ENCODE measurements at places on chromosomes 5 and 9.

GRCh38 chr5:56669534-56670483 is 145.5 kb upstream of the MAP3K1 start:
- no peak for DNase-seq

- DNase-seq = no peak
Measured at GRCh38 chr9:12753931-12754330, 20.9 kb upstream of the LURAP1L start.

DNA sequence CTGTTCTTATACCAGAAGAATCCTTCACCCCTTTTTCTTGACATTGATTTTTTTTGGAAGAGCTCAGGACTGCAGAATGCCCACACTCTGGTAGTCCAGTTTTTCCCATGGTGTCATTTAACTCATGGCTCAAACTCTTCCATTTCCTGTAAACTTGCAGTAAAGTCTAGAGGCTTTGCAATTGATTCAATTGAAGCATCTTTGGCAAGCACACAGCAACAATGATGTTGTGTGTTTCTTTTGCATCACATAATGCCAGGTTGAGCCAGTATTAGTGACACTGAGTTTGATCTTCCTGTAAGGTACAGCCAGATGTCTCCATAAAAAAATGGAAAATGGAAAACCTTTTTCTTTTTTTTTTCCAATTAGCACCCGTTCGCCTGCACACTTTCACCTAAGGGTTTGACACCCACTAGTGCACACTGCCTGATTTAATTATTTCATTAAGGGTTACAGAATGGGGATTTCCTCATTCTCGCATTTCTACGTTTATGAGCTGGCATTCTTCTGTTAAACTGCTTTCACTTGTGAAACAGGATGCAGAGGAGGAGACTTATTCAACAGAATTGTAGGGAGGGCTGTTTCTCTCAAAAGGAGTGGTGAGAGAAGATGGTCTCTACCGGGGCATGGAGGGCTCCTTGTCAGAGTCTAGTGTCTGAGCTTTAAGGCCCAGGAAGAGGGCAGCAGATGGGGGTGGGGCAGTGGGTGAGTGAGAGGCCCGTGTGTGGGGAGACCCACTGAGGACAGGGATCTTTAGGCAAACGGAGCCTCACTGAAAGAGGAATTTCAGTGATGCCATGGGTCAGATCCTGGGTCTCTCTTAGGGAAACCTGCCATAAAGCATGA is 2.2 kb upstream of the S1PR3 start:
- no peak for DNase-seq

DNA sequence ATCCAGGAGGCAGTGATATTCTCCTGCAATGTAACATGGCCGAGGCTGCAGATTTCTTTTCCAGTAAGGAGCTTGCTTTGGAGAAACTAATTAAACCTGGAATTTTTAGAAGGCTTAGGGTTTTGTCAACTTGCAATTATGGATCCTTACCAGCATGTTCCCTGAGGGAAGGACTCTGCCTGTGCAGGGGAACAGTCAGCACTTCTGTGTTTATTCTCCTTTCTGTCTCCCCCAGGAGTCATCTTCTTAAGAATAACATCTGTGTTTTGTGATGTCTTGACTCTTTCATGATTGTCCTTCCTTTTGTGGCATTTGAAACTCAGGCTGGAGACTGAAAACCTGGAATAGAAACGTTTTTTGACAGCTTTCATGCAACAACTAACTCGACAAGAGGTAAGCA is 80.5 kb upstream of the TNFSF8 start:
- no peak for DNase-seq

DNA sequence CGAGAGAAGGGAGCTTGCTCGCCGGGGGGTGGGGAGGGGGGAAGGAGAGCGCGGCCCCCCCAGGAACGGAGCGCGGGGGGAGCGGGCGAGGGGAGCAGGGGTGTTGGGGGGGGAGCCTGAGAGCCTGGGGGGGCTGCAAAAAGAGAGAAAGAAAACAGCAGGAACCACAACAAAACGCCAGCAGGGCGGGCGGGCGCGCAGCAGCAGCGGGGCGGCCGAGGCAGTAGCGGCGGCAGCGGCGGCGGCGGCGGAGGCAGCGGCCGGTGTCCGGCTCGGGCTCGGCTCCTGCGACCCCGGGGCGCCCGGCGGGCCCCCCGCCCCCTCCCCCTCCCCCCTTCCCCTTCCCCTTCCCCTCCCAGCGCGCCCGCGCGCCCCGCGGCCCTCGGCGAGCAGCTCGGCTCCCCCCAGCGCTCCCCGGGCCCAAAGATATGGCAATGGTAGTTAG is 1.6 kb downstream of the NR2F1 start:
- no peak for DNase-seq

GRCh38 chr5:109522404-109522803 is 112.6 kb upstream of the PJA2 start:
- DNase-seq = no peak

GRCh38 chr5:126104951-126105350 is 318.3 kb upstream of the GRAMD2B start:
- DNase-seq = no peak

GRCh38 chr5:149979896-149980295 is 19.3 kb downstream of the SLC26A2 start:
- no peak for DNase-seq

- DNase-seq = no peak
Measured at GRCh38 chr9:109830545-109830944, 50.5 kb downstream of the PALM2AKAP2 start.

- DNase-seq = no peak
Measured at GRCh38 chr9:15856591-15856990, 303.7 kb downstream of the CCDC171 start.

DNA sequence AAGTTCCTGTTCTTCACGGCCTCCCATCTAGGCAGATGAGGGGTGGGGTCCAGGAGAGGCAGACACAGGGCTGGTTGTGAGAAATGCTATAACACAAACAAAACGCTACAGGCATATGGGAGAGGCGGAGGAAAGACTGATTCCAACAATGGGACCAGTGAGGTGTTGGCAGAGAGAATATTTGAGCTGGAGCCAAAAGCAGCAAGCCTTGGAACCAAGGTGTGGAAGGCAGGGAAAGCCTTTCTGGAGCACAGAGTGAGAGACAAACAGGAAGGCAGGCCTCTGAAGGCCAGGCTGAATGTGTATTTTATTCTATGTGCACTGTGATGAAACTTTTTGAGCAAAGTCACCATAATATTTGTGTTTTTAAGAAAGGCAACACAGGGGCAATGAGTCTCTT is 2.9 kb downstream of the ATPSCKMT start:
- no peak for DNase-seq

All from activated naive CD4-positive, alpha-beta T cell (primary cell).